Foreskin keratinocyte (primary cell): ENCODE measurements at places on chromosomes 4 and X.

GRCh38 chrX:29541038-29541437 is 674.3 kb upstream of the MAGEB2 start:
- no peak for DNase-seq

DNA sequence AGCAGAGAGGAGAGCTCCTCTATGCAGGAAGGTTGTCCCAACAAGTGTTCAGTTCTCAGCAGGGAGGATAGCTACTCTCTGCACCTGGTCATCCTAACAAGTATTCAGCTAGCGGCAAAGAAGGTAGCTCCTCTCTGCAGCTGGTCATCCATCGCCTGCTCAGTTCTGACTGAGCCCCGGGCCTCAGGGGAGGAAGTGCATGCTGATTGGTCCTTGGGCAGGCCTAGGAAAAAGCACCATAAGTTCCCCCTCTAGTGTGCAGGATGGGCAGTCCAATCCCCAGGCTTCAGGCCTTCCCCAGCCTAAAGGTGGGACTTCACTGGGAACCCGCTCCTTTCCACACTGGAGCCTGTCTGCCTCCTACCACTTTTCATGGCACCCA is 4.4 kb upstream of the FBXW7 start:
- no peak for DNase-seq

- peak; percentile 76 for DNase-seq
Observed at GRCh38 chr4:187606581-187606980, 389.0 kb upstream of the ZFP42 start.

DNA sequence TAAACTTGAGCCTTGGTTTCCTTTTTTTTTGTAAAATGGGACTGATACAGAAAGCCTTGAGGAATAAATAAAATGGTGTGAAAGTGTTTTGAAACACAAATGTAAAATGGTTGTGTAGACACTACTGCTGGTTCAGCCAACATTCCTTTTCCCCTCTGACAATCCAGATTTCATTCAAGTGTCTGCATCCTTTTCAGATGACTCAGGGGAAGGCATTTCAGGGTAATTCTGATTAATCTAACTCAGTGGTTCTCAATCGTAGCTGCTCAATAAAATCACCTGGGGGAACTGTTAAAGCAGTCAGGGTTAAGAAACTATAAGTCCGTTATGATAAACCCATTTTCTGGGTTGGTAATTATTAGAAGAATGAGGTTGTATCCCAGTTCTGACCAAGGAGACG is 4.6 kb downstream of the ARHGAP10 start:
- peak; percentile 64 for DNase-seq
